ENCODE measurements at places on chromosomes 4 and X.
A peak's percentile ranks its signal among the peaks of the same experiment; 100 is the strongest.

DNA sequence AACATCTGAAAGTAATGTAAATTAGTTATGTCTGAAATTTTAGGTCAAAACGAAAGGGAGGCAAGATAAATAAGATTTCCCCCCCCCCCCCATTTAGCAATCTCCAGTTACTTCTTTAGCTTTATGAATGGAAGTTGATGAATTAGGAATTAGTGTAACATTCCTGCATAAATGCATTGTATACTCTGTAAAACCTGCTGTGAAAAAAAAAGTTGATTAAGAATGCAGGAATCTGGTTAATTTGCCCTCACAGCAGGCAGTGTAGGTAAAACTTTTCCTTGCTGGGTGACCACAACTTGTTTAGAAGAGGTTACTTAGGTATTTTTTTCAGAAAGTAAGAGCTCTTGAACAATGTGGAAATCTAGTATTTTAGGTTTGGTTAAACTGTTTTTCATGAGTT, 15.3 kb downstream of the LARP7 start:
- DNase-seq = no peak

GRCh38 chr4:102358128-102358527, 12.8 kb upstream of the SLC39A8 start:
- DNase-seq = no peak

DNA sequence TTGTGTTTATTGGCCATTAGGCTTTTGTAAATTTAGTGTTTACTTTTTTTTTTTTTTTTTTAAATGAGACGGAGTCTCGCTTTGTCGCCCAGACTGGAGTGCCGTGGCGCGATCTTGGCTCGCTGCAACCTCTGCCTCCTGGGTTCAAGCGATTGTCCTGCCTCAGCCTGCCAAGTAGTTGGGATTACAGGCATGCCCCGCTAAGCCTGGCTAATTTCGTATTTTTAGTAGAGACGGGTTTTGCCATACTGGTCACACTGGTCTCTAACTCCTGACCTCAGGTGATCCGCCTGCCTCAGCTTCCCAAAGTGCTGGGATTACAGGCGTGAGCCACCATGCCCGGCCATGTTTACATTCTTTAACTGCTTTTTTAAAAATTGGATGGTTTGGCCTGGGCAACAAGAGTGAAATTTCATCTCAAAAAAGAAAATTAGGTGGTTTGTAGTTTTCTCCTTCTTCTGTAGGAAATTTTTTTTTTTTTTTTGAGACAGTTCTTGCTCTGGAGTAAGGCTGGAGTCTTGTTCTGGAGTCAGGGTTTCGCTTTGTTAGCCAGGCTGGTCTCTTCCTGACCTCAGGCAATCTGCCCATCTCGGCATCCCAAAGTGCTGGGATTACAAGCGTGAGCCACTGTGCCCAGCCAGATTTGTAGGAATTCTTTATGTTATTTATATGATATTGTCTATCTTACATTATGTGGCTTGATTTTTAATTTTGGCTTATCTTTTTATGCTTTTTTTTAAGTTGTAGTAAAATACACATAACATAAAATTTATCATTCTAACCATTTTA, 15.1 kb downstream of the UBE2K start:
- no peak for DNase-seq

DNA sequence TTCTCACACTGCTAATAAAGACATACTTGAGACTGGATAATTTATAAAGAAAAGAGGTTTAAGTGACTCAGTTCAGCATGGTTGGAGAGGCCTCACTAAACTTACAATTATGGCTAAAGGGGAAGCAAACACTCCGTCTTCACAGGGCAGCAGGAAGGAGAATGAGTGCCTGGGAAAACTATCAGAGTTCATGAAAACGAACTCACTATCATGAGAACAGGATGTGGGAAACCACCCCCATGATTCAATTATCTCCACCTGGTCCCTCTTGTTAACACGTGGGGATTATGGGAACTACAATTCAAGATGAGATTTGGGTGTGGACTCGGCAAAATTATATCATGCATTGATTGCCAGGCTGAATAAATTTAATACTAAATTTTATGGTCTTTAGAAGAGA, 592.7 kb downstream of the GRXCR1 start:
- no peak for DNase-seq

DNA sequence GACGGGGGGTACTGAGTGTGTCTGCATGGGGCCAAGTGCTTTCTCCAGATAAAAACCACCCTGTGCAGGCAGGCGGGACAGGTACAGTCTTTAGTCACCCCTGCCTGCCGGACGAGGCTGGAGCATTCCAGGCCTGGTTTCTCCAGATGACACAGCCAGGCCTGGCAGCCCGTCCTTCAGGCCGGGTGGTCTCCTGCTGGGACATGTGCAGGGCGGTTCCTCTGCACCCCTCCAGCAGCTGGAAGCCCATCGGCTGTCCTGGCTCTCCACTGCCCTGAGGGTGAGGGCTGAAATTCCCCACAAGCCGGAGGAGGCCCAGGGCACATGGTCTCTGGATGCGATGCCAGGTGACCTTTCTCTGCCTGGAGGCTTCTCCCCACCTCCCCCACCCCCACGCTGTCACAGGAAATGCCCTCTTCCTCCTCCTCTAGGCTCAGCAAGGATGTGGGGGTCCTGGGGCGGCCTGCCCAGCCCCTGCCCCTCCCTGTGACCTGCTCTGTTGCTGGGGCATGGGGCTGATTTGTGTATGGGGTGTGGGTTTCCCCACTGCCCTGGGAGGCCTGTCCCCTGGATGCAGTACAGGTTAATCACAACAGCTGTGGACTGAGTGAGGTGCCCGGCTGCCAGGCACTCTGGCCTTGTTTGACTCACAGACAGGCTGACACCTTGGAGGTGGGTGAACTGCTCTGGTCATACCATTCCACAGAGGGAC, 110.7 kb upstream of the LRPAP1 start:
- no peak for DNase-seq

- DNase-seq = no peak
Observed at GRCh38 chrX:110964786-110965185, 131.2 kb upstream of the PAK3 start.

GRCh38 chr4:189204616-189205015, 736.1 kb upstream of the FRG1 start:
- DNase-seq = no peak

- no peak for DNase-seq
Observed at GRCh38 chr4:86582410-86582809, 11.7 kb upstream of the PTPN13 start.

GRCh38 chrX:55750256-55750655, 32.7 kb downstream of the RRAGB start:
- no peak for DNase-seq

DNA sequence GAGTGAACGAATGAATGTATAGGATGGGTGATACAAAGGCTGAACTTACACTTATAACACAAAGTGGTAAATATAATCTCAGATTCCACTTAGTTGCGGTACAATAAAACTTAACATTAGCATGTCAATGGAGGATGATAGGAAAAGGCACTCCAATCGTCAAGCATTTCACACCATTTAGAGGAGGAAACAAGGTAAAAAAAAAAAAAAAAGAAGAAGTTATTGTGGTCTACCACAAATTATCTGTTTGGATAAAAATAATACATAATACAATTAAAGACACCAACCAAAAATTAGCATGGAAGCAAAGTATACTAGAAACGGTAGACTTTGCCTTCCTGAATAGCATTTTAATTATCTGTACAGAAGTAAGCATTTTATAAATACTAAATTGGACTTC, 205.5 kb downstream of the PPP3CA start:
- no peak for DNase-seq

DNA sequence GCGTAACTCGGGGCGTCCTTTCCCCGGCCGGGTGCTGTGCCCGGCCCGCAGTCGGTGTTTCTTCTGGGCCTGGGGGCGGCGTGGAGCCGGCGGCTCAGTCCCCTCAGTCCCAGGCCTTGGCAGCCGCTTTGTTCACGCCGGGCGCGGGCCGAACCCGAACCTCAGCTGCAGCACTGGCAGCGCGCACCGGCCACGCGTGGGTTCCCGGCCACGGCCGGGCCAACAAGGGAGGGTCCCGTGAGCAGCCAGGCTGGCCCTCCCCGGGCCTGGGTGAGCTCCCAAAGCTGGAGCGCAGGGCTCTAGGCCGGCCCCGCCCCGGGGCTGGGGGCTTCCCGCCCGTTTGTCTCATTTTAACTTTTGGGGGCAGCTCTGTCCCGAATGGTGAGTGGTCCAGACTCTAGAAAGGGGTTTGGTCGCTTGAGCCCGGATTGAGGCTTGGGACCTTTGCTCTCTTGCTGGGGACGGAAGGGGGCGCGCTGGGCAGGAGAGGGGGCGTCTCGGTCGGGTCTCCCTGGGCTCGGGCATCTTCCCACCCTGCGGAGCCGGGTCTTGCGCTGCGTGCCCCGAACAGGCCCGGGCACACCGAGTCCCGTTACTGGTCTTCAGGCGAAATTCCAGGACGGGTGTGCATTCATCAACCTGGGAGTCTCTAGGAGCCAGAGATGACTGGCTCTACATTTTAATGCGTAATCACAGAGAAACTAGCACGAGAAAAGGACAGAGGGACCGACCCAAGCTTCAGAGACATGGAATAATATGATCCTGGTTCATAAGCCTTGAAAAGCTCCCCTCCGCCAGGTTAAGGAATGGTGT, 177.1 kb downstream of the CBR4 start:
- peak; percentile 81 for DNase-seq

GRCh38 chr4:165692082-165692481, 181.0 kb upstream of the TLL1 start:
- no peak for DNase-seq

GRCh38 chrX:13082206-13083065, 38.0 kb upstream of the FAM9C start:
- DNase-seq = no peak

Measured in coronary artery (tissue), 2 donors.